T-helper 9 cell (primary cell): ENCODE measurements at places on chromosomes 2 and 18.
A peak's percentile ranks its signal among the peaks of the same experiment; 100 is the strongest.

GRCh38 chr2:102074152-102074783 is 68.3 kb upstream of the IL1R1 start:
- DNase-seq = no peak

GRCh38 chr2:240519396-240520129 is 38.2 kb downstream of the ANKMY1 start:
- no peak for DNase-seq

DNA sequence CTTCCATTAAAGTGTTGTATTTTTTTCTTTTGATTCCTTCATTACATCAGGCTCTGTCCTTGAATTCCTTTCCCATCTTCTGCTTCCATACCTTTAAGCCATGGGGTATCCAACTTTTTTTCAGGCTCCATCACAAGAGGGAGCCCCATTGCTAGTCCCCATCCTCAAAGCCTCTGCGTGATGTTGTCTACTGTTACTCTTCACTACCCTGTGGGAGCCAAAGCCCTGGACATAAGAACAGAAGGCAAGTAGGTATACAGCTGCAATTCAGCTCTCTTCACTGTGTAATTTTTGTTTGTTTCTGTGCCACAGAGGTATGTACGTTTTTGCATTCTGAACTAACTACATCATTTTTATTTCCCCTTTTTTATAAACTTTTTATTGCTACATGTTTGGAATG is 36.6 kb upstream of the CCNYL1 start:
- DNase-seq = no peak

DNA sequence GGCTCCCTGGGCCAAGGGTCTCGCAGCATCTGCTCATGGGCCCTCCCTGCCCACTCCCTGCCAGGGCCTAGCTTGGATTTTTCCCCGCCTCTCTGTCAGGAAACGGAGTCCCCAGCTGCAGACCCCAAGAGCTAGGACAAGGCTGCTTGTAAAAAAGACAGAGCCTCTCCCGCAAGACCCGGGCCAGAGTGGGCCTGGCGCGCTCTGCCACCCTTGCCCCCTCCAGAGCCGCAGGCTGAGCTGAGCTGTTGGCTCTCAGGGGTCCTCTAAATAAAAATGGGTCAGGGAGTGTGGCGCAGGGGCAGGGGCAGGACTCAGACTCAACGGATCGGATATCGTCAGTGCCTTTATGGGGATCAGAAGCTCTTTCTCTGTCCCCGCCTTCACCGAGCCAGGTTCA is 112.6 kb downstream of the CABLES1 start:
- no peak for DNase-seq

DNA sequence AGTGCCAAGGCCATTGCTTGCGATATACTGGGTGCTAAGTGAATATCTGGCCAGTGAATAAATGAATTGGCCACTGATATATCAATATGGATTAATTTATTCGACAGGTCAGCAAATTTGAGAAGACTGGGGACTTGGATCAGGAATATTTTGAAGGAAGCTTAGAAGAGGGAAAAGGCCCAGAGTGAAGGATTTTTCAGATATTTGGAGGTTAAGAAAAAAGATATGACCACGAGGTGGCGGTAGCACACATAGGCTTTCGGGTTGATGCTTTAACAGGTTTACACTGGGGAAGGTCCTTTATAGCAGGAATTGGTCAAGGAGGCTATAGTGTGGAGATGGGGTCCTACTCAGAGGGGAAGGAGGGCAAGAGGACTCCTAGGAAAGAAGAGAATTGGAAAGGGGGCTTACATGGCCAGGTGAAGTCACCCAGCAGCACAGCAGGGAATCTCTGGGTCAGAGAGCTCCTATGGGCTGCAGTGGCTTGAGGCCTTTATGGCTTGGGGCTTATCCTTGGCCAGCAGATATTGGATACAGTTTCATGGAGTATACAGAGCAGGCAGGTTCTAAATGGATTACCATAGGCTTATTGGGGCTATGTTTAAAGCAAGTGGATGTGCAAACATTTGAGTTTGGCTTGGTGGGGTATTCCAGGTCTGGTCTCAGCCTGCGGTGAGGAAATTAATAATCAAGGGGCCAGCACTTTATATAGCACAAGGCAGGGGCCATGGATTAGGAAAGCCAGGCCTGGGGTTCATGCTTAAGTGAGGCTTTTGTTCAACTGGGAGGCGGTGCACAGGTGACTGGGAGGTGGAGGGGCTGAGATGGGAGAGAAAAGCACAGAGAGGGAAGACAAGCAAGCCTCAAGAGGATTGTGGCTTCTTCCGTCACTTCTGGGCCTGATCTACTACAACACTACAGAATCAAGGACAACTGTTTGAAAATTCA is 9.7 kb downstream of the IL1RN start:
- DNase-seq = peak; percentile 15

GRCh38 chr2:210188190-210188589 is 17.0 kb upstream of the KANSL1L start:
- DNase-seq = no peak

GRCh38 chr2:204046145-204046544 is 109.6 kb downstream of the ICOS start:
- DNase-seq = no peak

GRCh38 chr2:101521487-101521886 is 46.6 kb upstream of the RFX8 start:
- DNase-seq = no peak

DNA sequence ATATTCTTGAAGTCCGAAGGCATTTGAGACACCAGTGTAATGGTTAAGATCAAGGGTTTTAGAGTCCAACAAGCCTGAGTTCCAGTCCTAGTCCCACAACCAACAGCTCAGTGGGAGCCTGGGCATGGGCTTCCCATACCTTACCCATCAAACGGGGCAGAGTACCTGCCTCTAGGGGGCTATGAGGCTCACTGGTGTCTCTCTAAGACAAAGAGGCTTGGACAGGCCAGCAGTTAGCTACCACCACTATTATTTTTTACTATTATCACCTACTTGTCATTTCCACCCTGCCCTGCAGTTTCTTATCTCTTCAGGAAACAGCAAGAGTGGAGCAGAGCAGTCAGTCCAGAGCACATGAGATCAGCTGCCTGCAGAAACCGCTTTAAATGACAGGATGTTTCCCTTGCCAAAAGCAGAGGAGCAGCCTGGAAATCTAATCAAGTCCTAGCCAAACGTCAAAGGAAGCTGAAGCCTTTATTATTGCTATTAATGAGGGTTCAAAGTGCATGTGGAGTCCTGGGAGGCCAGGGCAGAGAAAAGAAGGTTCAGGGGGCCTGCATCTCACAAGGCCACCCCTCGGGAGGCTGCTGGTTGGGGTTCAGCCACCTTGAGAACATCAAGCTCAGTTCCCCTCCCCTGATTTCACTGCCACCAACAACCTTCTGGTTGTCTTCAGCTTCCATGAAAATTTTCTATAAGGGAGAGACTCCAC is 66.6 kb downstream of the STPG4 start:
- DNase-seq = no peak

DNA sequence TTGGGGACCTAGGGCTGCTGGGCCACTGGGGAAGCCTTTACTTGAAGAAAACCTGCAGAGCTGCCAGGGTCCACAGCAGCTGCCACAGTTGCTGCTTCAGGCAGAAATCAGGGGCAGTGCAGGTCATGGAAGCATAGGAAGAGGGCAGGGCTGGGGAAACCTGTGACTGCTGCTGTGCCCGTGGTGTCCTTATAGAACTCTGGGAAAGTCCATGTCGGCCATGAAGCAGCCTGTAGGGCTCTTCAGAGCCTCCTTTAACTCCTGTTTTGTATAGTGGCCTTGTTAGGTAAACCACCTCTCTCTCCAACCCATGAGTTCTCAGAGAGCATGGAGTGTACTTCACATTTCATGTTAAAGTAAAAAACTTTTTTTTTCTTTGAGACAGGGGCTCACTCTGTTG is 62.1 kb downstream of the SMAD4 start:
- DNase-seq = no peak

- no peak for DNase-seq
Measured at GRCh38 chr18:10169064-10169562, 255.3 kb downstream of the VAPA start.

- no peak for DNase-seq
Measured at GRCh38 chr18:60411715-60412114, 39.1 kb upstream of the MC4R start.

DNA sequence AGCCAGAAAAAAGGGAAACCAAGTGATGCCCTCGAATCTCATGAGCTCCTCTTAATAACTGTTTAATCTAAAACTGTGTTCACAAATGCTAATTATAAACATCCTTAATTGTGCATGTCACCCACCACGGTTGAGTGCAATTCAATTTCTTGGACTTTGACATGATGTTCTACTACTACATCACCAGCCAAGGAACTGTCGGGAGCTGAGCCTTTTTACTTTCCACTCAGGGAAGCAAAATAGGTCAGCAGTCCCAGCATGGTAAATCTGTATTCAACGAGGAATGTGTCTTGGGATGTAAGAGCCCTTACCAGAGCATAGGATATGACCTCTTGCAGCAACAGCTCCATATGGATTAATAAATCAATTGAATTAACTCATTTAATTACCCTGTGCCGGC is 20.8 kb upstream of the REG3G start:
- no peak for DNase-seq

- no peak for DNase-seq
Measured at GRCh38 chr18:40984856-40985255, 970.2 kb upstream of the PIK3C3 start.

DNA sequence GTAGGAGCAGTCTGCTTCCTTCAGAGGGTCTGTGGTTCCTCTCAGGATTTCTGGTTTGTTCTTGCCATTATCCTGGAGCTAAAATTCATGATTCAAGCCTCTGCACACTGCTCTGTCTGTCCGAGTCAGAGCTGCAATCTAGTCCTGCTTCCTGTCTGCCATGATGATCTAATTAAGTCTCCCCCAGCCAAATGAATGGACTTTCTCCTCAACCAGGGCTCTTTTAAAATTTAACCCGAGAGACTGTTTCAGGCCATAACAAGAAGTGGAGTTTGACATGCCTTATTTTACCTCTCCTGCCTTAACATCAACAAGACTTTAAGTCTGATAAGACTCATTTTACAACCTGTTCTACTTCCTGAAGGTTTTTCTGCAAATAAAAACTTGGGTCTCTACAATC is 1009.6 kb upstream of the DDX18 start:
- DNase-seq = no peak

DNA sequence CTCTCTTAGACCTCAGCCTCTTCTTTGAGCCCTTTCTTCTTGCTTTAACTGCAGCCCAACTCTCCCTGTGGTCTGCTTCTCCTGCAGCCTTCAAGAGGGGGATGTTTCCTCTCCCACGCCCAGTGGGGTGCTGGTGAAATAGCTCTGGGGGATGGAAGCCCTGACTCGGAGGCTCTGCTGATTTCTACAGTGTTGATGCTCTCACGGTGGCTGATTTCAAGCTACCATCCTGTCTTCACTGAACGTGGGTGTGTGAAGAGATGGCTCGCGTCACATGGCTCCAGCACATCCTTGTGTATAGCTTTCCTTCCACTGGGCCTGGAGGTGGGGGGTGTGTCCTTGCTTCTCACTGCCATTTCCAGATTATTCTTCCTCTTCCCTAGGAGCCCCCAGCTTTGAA is 20.0 kb downstream of the MPP4 start:
- no peak for DNase-seq

- DNase-seq = no peak
Measured at GRCh38 chr2:45128580-45128997, 119.3 kb upstream of the SIX2 start.

GRCh38 chr2:32330136-32330535 is 26.7 kb upstream of the BIRC6 start:
- no peak for DNase-seq

GRCh38 chr2:8592736-8593135 is 89.1 kb upstream of the ID2 start:
- no peak for DNase-seq

DNA sequence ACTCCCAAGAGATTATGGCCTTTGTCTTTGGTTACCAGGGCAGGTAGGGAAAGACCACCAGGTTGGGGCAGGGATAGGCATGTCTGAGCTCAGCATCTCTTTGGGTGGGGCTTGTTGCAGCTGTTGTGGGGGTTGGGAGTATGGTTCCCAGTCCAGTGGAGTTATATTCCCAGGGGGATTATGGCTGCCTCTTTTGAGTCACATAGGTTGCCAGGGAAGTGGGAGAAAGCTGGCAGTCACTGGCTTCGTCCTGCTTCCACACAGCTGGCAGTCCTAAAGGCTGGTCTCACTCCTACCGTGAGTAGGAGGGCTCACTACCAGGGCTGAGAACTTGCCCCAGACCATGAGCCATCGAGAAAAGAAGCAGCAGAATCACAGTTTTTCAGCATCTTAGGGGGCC is 79.1 kb downstream of the LYPD6 start:
- no peak for DNase-seq

- no peak for DNase-seq
Measured at GRCh38 chr18:70355620-70356385, 67.0 kb downstream of the SOCS6 start.

DNA sequence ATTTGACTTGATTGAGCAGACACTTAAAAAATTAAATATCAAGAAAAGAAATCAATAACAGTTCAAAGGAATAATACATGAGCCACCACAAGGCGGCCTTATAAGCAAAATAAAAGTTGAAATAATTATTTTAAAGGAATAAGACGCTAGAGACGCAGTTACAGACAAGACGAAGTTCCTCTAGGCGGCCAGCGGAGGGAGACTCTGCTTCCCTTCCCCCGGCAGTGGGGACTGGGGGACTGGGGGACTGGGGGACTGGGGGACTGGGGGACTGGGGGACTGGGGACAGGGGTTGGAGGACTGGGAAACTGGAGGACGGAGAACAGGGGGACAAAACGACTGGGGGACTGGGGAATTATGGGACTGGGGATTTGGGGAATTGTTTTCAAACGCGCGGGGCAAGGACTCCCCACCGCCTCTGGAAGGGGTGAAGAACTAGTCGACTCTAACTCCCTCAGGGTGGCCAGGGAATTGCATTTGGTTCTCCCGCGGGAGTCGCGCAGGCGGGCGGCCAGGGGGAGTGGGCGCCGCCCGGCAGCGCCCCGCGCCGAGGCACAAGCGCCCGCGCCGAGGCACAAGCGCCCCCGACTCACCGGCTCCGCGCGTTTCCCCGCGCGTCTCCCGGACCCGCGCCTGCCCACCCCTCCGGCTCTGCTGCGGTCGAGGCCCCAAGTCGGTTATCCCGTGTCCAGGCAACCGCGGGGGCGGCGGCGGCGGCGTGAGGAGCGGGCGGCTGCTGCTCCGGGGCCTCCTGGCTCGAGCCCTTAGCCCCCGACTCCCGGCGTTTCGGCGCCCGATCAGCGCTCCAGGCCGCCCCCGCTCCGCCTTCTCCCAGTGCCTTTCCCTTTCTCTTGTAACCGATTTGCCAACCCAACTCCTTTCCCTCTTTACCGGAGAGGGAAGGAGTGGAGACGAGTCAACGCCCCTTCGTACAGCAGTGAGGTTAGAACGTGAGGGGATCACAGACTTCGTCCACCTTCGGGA is at the start of gene CCDC178:
TSS of gene CCDC178 (minus strand) at position 662 of the 984 bp plus-strand sequence. CDS start 28,633 bp downstream, outside the sequence.
- DNase-seq = no peak

- DNase-seq = no peak
Measured at GRCh38 chr2:119253114-119253702, 29.6 kb downstream of the STEAP3 start.

DNA sequence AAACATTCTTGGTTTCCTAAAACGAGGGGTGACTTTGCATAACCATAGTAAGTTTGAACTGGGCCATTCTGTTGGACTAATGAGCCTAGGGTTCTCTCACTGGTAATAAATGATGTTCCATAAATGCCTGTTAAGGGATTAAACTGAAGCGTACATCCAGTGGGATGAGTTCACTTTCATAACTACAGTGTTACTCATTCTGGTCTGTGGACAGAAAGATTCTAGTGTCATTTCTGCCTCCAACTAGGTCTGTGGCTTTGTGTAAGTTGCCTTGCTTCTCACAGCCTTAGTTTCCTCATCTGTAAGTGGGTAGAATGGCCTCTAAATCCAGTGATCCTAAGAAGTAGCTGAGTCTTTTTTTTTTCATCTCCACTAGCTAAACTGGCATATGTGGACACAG is 1860.6 kb upstream of the PIK3C3 start:
- DNase-seq = no peak
